ENCODE measurements at places on chromosomes 16 and 17.

GRCh38 chr17:49053171-49053829 lies 56.1 kb downstream of the IGF2BP1 start:
- no peak for DNase-seq

GRCh38 chr16:62615526-62615925 lies 579.3 kb upstream of the CDH8 start:
- DNase-seq = no peak

DNA sequence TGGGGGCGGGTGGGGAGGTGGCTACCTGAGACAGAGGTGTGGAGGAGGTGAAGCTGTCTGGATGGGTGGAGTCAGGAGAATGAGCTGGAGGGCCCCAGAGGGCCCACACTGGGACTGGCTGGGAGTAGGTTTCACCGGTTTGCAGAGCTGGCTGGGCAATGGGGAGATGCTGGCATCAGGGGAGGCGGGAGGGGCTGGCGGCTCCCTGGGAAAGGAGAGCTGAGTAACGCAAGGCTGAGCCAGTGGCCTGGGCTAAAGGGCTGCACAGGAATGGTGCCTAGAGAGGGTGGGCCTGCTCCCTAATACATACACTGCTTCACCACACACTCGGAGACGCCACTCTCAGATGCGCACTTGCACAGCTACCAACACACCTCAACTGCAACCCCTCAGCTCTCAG lies 12.4 kb downstream of the P3H4 start:
- no peak for DNase-seq

GRCh38 chr17:74972107-74972972 lies at the start of gene HID1:
Gene HID1, minus strand, starts transcription at chr17:74972759. Its CDS starts 103 bp downstream, at chr17:74972656.
- peak; percentile 56 for DNase-seq

DNA sequence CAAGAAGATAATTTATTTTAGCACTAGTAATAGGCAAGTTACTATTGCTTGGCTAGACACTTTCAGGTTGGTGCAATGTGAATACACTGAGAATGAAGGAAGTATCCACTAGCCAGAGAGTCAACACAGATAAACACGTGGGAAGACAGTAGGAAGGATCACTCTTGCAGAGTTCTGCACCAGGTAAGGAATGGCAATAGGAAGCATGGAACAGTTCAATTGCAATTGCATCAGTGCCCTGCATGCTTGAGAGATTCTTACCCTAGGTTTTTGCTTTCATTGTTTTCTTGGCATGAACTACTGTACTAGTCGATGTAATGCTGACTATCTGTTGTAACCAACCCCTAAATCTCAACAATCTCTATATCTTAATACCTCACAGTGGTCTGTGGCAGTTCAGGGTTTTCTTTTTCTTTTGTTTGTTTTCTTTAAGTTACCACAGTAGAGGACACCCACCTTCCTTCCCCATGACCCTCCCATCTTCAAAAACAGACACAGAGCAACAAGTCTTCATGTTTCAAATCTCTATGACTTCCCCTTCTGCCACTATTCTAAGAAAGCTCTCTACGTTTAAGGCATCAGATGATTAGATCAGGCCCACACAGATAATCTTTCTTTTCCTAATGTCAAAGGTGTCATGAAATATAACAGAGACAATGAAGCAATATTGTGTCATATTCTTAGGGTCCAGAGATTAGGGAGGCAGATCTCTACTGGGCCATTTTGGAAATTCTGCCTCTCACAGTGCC lies 18.1 kb upstream of the ABCA8 start:
- no peak for DNase-seq

GRCh38 chr16:80309178-80309577 lies 231.6 kb upstream of the DYNLRB2 start:
- DNase-seq = no peak

DNA sequence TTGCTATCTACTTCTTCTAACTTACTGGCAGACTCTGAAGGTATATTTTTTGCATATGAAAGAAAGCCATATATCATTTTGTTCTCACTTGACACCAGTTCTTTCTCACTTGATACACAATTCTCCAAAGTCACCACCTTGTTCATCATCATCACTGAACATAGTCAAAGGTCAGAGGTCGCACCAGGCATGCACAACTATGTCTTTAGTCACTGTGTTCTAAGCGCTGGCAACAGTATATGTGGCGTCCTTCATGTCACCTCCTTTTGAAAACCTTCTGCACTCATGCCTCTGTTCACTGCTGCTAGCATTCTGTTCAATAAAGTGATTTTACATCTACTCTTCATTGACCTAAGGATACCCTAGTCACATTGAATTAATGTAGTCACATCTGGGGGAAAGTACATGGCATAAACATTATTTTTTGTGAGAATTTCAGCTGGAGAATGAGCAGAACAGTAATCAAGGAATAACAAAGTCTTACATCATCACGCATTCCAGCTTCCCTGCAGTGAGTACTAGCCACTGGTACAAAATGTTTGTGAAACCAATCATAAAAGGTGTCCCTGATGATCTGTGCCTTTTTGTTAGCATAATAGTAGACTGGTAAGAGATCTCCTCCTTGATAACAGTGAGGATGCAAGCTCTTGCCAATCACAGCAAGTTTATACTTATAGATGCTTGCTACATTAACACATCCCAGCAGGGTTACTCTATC lies 20.5 kb upstream of the TBX4 start:
- no peak for DNase-seq

GRCh38 chr17:5541610-5542202 lies 42.6 kb downstream of the NLRP1 start:
- DNase-seq = no peak

- DNase-seq = no peak
Measured at GRCh38 chr16:27640277-27640600, 90.3 kb downstream of the KATNIP start.

- no peak for DNase-seq
Measured at GRCh38 chr16:80836202-80836601, 31.8 kb upstream of the CDYL2 start.

DNA sequence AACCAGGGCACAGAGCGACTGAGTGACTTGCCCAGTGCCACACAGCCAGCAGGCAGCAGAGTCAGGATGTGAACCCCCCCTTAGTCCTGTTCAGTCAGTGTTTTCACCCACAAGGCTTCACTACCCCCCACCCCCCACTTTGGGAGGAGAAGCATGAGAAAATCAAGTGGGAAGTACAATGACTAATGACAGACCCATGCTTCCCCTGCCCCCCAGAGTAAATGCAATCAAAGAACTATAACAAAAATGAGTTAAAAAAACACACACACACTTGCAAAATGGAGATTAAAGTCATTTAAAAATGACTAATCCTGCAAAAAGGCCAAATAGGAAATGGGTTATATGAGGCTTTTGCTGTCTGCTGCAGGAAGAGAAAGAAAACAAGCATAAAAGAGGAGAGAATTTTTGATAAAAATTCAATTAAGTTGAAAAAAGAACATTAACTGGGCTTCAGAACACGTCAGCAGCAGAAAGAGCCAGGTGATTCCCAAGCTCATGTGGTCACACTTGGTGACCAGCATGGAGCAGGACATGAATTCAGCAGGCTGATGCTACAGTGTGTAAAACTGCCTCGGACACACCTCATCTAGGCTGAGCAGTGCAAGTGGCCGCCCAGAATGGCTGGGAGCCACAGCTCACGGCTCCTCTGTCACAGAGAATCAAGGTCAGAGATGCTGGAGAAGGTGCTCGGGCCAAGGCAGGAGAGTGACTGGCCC lies 212.3 kb downstream of the ZNF423 start:
- DNase-seq = no peak

GRCh38 chr17:48612456-48612853 lies 1.6 kb upstream of the HOXB7 start:
- DNase-seq = no peak

DNA sequence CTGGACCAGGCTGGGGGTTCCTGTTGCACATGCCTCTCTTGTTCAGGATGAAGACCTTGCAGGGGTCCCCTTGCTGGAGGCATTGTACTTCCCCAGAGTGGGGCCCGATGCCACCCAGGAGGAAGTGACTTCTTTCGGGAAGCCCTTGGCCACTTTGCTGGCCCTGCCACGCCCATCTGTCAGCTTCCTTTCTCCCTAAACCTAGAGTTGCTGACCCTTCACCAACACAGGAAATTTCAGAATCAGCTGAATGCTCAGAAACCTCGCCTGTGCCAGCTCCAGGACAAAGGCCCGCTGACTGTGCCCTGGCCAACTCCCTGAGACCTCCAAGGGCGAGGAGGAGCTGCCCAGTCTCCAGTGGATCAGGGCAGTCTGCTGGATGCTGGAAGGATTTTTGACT lies 26.7 kb downstream of the WNT9B start:
- DNase-seq = no peak

- DNase-seq = peak; percentile 94
Measured at GRCh38 chr16:54051821-54052220, 234.8 kb downstream of the IRX3 start.

DNA sequence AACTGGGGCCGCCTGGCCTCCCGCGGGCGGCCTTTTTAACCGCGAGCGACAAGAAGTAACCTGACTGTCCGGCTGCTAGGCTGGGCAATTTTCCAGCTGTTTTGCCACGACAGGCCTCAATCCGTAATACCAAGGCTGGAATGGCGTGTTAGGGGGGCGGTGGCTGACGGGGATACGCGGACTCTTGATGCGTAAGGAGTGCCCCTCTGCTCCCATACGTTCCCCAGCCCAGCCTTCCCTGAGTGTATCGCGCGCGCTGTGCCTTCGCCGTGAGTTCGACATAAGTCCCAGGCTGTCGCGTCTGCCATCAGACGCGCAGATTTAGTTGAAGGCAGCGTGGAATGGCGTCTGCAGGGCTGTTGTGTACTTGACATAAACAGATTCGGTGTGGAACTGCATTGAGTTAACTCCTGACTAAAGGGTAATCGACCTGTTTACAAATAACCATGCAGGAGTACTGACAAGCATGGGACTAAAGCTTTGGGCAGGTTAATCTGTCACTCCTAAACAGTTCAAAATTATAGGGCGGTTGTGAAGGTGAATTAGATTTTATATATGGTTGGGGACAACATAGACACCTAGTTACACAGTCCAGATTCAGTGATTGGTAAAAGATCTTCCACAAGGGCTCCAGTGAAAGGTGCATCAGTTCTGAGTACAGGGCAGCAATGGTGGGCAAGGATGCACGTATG lies 16.6 kb upstream of the ERN1 start:
- DNase-seq = peak; percentile 35

- DNase-seq = no peak
Measured at GRCh38 chr16:65476448-65476955, 354.6 kb upstream of the CDH11 start.

- no peak for DNase-seq
Measured at GRCh38 chr17:82231562-82232321, 2.9 kb downstream of the SLC16A3 start.

DNA sequence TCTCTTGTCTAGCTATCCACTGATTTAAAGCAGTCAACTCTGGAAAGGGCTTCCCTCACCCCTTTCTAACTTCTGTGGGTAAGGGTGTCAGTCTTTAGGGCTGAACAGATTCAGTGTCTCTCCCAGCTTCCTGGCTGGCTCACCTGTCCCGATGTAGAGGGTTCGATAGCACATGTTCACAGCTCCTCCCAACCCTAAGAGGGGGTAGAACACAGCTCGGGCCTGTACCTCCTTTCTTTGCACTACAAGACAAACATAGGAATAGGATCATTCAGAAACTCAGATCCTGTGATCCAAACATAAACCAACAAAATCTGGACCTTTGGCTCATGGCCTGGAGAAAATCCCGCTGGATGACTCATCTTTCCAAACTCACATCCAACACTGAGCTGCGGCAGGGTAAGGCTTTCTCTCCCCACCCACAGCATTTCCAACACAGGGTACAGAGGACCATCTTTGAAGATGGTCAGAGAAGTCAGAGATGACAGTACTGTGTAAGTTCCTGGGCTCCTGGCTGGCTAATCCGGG lies 5.8 kb upstream of the DHRS13 start:
- no peak for DNase-seq

GRCh38 chr17:39800540-39800939 lies 62.8 kb downstream of the GRB7 start:
- peak; percentile 91 for DNase-seq

DNA sequence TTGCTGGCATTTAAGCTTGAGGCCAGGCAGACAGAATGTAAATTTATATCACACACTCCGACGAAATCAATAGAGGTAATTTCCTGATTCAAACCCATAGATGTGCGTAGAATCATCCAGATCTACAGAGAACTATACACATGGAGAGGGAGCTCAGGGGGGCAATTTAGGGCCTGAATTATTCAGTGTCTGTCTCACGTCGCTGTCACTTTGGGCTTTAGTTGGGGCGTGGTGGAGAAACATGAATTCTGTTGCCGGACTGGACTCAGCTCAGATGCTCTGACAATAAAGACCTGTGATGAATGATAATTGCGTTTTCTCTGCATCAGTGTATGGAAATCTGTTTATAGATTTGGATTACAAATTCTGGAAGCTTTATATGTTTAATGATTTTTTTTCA lies 32.5 kb upstream of the HS3ST2 start:
- DNase-seq = no peak

DNA sequence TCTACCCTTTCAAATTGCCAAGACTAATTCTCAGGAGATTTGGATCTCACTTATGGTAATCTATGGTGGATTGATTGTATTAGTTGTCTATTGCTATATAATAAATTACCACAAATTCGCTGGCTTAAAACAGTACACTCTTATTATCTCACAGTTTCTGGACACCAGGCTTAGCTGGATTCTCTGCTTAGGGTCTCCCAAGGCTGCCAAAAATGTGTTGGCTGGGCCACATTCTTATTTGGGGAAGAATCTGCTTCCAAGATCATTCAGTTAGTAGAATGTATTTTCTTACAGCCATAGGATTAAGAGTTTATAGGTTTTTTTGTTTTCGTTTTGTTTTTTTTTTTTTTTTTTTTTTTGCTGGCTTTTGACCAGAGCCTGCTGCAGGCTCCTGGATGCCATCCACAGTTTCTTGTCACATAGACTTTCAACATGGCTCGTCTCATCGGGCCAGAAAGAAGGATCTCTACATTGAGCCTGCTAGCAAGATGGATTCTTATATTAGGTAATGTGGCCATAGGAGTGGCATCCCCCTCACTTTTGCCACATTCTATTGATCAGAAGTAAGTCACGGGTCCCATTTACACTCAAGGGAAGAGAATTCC lies 415.3 kb downstream of the KIF2B start:
- DNase-seq = no peak

GRCh38 chr17:35618628-35619027 lies 31.5 kb downstream of the AP2B1 start:
- no peak for DNase-seq

GRCh38 chr17:74566132-74566753 lies 1.1 kb downstream of the CD300H start:
- peak; percentile 31 for DNase-seq

GRCh38 chr17:8159032-8159400 lies 3.7 kb downstream of the VAMP2 start:
- DNase-seq = no peak

GRCh38 chr16:81632392-81633146 lies 146.5 kb upstream of the PLCG2 start:
- DNase-seq = peak; percentile 87
